ENCODE measurements at places on chromosomes 1 and 21. TPM values are rescaled to one million over a fixed set of nuclear protein-coding genes. Genes with fewer than 3 reads are reported as not detected.

DNA sequence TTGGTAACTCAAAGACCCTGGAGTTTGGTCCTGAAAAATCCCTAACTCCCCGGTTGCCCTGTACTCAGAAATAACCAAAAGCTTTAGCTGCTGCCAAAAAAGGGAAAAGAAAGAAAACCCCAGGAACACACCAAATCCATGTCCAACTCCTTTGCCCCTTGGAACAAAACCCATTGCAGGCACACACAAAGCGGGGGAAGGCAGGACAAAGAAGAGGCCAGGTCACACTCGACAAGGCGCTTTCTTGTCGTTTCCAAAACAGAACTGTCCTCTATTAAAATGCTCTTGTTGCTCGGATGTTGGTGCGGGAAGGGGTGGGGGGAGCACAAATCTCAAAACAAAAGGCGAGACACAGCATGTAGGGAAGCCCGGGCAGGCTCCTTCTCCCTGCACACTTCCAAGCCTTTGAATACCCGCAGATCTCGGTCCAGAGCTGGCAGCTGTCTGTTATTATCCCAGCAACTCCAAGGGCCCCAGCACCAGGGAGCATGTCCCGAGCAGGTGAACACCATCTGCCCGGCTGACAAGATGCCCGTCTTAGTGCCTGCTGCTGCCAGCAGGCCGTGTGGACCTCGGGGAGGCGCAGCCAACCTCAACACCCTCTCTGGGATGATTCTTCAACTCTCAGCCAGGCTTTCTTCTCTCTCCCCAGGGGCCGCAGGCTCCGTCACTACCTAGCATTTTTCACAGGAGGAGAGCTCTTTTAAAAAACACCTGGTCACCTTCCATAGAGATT is 96.4 kb downstream of the SSBP3 start:
- peaks cover 51% of the 10 kb centered on the region for H3K4me1 ChIP-seq
- peak overlapping the region; percentile 47 for H3K4me3 ChIP-seq
- H3K27me3 ChIP-seq: no peaks in the 10 kb centered on the region
- no peak for DNase-seq
- peak overlapping the region; percentile 75 for H3K27ac ChIP-seq
- no peaks in the 10 kb centered on the region for H3K36me3 ChIP-seq

DNA sequence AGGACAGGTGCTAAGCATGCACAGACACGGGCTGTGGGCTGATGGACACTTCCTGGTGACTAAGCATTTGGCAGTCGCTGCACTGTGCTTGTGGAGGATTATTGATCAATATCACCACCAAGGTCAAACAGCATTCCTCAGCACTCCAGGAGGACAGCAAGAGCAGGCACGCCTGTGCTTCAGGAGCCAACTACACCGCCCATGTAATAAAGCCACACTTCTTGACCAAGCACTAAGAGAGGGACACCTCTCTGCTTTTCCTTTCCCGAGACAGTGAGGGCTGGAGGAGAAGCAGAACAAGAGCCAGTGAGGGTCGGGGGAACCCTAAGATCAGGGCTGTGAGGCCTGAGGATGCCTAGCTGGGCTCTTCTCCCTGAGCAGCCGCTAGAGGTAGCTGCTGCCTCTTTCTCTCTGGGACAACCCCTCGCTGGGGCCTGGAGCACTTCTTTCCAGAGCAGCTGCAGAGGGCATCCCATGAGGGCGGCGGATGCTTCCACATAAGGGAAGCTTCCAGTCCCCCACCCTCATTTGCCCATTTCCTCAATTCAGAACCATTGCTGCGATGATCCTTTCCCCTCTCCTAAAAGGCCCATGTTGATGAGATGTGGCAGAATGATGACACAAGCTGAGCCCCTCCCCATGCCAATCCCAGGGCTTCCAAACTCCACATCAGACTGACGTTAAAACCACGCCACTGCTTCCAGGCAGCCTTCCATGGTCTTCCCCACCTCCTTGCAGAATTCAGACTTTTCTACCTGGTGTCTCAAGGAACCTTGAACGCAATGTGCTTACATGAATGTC is 19.1 kb downstream of the RAB7B start:
- DNase-seq: no peak
- H3K4me1 ChIP-seq: no peaks in the 10 kb centered on the region
- no peaks in the 10 kb centered on the region for H3K27me3 ChIP-seq

- no peak overlapping the region for H3K4me3 ChIP-seq
- H3K27ac ChIP-seq: no peak overlapping the region
- no peaks in the 10 kb centered on the region for H3K4me1 ChIP-seq
- no peaks in the 10 kb centered on the region for H3K27me3 ChIP-seq
- no peaks in the 10 kb centered on the region for H3K36me3 ChIP-seq
Observed at GRCh38 chr1:190022709-190023108, 455.0 kb downstream of the BRINP3 start.

- DNase-seq: no peak
- H3K36me3 ChIP-seq: no peaks in the 10 kb centered on the region
- no peak overlapping the region for H3K4me3 ChIP-seq
- no peaks in the 10 kb centered on the region for H3K27me3 ChIP-seq
- no peak overlapping the region for H3K27ac ChIP-seq
Observed at GRCh38 chr1:243499248-243499647, 243.4 kb downstream of the SDCCAG8 start.

DNA sequence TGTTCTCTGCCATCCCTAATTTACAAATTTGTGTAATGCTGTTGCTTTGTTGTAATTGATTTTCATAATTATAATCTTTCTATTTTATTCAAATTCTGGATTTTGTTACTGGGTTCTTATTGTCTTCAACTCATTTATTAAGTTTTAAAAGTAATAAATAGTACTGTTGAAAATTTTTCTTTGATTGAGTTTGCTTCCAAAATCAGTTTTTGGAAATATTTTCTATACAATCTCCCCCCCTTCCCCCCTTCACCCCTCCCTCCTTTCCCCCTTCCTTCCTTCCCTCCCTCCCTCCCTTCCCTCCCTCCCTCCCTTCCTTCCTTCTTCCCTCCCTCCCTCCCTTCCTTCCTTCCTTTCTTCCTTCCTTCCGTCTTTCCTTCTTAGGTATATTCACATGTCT is 6.0 kb upstream of the TMPRSS15 start:
- H3K36me3 ChIP-seq: no peaks in the 10 kb centered on the region
- no peak for DNase-seq
- H3K4me3 ChIP-seq: no peak overlapping the region
- no peaks in the 10 kb centered on the region for H3K27me3 ChIP-seq

- no peaks in the 10 kb centered on the region for H3K36me3 ChIP-seq
- no peaks in the 10 kb centered on the region for H3K27me3 ChIP-seq
- no peak for DNase-seq
- no peak overlapping the region for H3K4me3 ChIP-seq
- H3K4me1 ChIP-seq: peaks cover 24% of the 10 kb centered on the region
Observed at GRCh38 chr21:42317826-42318746, 2.9 kb upstream of the TFF3 start.

DNA sequence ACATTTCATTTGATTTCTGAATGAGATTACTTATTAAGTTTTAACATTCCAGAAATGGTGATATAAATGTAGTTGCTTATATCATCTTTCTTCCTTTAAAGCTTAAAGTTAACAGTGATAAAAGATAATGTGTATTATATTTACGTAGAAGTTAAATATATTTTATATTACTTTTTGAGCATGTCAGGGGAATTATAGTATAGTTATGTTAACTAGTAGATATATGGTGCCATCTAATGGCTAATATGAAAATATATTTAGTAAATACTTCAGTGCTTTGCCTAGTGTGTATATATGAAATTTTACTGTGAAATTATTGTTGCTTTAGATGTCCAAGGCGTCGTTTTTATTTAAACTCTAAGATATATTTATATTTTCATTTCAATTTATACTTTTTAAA is 51.5 kb downstream of the SYT14 start:
- H3K36me3 ChIP-seq: no peaks in the 10 kb centered on the region
- no peak for DNase-seq
- no peaks in the 10 kb centered on the region for H3K4me1 ChIP-seq
- no peak overlapping the region for H3K27ac ChIP-seq
- no peaks in the 10 kb centered on the region for H3K27me3 ChIP-seq

- peaks cover 58% of the 10 kb centered on the region for H3K36me3 ChIP-seq
- no peak overlapping the region for H3K4me3 ChIP-seq
- H3K4me1 ChIP-seq: peaks cover 2% of the 10 kb centered on the region
Observed at GRCh38 chr1:45589861-45590260, 6.0 kb downstream of the NASP start.

- no peaks in the 10 kb centered on the region for H3K36me3 ChIP-seq
- no peak overlapping the region for H3K4me3 ChIP-seq
- no peak overlapping the region for H3K27ac ChIP-seq
- H3K4me1 ChIP-seq: no peaks in the 10 kb centered on the region
- H3K27me3 ChIP-seq: no peaks in the 10 kb centered on the region
Observed at GRCh38 chr1:86409416-86410021, 13.4 kb upstream of the ODF2L start.

- no peak overlapping the region for H3K27ac ChIP-seq
- no peak for DNase-seq
- no peak overlapping the region for H3K4me3 ChIP-seq
Observed at GRCh38 chr1:3742439-3743298, 9.6 kb upstream of the CCDC27 start.

GRCh38 chr1:198132060-198132781 is 24.6 kb upstream of the NEK7 start:
- H3K27ac ChIP-seq: no peak overlapping the region
- no peaks in the 10 kb centered on the region for H3K36me3 ChIP-seq
- H3K27me3 ChIP-seq: no peaks in the 10 kb centered on the region
- no peak overlapping the region for H3K4me3 ChIP-seq
- H3K4me1 ChIP-seq: no peaks in the 10 kb centered on the region

DNA sequence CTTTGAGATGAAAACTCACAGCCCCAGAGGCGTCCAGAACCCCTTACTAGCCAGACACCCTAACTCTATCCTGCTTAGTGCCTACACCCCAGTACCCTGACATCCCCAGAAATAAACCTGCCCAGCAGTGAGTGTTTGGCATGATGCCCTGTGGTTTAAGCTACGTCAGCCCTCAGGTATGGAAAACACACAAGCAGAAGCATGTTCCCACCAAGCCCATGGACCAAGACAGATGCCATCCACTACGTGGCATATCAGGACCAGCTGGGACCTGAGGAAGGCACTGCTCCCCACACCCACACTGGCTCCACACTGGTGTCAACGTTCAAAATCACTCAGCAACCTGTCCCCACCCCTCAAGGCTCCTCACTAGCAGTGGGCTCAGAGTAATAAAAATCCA is 116.4 kb downstream of the SYT2 start:
- H3K4me3 ChIP-seq: no peak overlapping the region
- H3K27me3 ChIP-seq: no peaks in the 10 kb centered on the region
- DNase-seq: no peak
- no peaks in the 10 kb centered on the region for H3K4me1 ChIP-seq
- no peak overlapping the region for H3K27ac ChIP-seq

DNA sequence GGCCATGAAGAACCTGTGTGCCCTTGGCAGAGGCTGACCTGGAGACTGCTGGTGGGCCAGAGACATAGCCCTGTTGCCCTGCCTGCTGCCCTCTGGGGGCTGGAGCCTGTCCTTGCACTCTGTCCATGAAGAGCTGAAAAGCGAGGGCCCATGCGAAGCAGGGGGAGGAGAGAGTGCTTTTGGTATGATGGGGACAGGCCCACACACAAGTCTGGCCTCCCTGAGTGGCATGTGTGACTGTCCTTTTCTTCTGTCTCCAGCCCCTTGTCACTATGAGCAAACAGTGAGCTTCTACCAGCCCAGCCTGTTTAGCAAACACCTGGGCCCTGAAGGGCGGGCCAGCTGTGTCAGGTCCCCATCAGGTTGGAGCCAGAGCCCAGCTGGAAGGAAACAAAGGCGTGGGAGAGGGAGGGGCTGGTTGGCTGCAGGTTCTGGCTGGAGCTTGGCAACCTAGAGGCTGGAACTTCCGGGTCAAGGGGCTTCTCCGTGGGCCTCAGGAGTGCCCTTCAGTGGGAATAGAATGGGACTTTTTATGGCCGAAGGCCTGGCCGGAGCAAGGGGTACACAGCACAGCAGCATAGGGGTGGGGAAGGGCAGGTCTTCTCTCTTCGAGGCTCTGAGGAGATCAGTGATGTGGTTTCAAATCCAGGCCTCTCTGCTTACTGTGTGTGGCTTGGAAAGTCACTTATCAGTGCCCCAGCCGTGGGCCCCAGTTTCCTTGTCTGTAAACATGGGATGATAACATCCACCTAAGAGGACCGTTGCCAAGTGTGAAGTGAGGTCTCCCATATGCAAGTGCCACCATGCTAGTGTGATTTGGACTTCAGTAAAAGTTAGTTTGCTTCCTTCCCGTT is 14.3 kb downstream of the QSOX1 start:
- peak; percentile 76 for DNase-seq
- no peaks in the 10 kb centered on the region for H3K36me3 ChIP-seq
- H3K27ac ChIP-seq: no peak overlapping the region
- H3K4me3 ChIP-seq: no peak overlapping the region
- peaks cover 6% of the 10 kb centered on the region for H3K4me1 ChIP-seq

- no peaks in the 10 kb centered on the region for H3K36me3 ChIP-seq
- H3K4me3 ChIP-seq: no peak overlapping the region
- DNase-seq: no peak
Observed at GRCh38 chr1:26526287-26526686, 3.3 kb upstream of the RPS6KA1 start.

GRCh38 chr1:81129366-81129765 is 671.4 kb upstream of the ADGRL2 start:
- H3K4me1 ChIP-seq: no peaks in the 10 kb centered on the region
- no peak for DNase-seq
- H3K36me3 ChIP-seq: no peaks in the 10 kb centered on the region
- no peak overlapping the region for H3K27ac ChIP-seq
- no peak overlapping the region for H3K4me3 ChIP-seq

- H3K27me3 ChIP-seq: no peaks in the 10 kb centered on the region
- no peak overlapping the region for H3K4me3 ChIP-seq
- peaks cover 81% of the 10 kb centered on the region for H3K36me3 ChIP-seq
- DNase-seq: no peak
- no peak overlapping the region for H3K27ac ChIP-seq
Observed at GRCh38 chr21:31682620-31683019, 23.1 kb downstream of the SOD1 start.

- H3K27me3 ChIP-seq: no peaks in the 10 kb centered on the region
- DNase-seq: no peak
- H3K4me1 ChIP-seq: no peaks in the 10 kb centered on the region
Observed at GRCh38 chr1:41683681-41684500, 199.4 kb upstream of the EDN2 start.

The KRTAP7-1 gene
- total RNA-seq: not detected

The LRRC53 gene
- total RNA-seq: not detected

The BRINP3 gene
- total RNA-seq: not detected

The CYP4A22 gene
- total RNA-seq: not detected

The GJB5 gene
- 0.71 TPM for total RNA-seq

The PLA2G5 gene
- total RNA-seq: not detected

Data from H1 (cell line).